ENCODE measurements at places on chromosomes 13 and 19.
A peak's percentile ranks its signal among the peaks of the same experiment; 100 is the strongest.

DNA sequence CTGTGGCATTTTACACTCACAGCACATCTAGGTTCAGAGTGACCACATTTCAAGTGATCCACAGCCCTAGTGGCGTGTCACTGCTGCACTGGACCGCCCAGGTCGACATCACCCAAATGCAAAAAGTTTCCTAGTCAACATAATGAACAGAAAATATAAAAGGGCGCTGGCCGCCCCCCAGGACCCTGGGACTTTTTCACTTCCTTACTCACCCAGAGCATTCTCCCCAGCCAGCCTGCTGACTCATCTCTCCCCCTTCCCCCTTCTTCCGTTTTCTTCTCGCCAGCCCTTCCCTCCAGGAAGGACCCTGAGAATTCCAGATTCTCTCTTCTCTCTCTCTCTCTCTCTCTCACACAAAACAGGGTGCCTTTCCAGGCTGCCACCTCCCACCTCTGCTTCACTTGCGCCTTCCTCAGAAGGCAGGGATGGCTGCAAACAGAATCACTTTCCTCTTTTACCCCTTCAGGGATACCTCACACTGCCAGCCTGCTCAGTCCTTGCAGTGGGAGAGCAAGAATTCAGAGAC, 21.0 kb upstream of the GRWD1 start:
- peak; percentile 67 for DNase-seq

DNA sequence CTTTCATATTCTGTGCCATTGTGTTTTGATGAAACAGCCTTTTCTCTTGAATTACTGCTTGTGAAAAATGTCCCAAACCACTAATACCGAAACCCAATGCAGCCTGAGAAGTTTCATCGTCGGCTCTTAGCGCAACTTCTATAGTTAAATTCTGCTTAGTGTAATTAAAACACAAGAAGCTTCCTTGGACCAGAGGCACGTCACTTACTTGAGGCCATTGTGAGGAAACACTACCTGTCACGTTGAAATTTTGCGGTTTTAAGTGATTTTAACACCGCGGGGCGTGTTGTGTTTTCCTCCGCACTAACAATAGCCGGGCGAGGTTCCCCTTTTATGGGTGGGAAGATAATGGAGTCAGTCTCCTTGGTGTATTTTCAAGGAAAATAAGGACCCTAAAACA, 70.9 kb downstream of the GGACT start:
- no peak for DNase-seq

DNA sequence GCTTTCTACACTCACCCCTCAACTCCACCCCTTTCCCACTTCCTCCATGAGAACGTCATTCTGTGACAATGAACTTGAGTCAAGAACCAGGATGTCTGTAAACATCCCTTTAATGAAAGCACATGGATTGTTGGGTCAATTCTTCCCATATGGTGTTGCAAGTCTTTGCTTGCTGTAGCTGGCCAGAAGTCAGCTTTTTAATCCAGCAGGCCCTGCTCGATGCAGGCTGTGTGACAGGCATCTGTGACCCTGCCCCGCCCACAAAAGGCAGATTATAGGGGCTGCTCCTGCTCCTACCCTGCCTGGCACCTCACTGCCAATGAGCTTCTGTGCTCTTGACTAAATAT, 78.0 kb downstream of the STARD13 start:
- no peak for DNase-seq

- peak; percentile 18 for DNase-seq
Measured at GRCh38 chr19:35404879-35405622, 34.2 kb downstream of the GPR42 start.

GRCh38 chr19:6632002-6632621, 37.8 kb downstream of the TNFSF14 start:
- DNase-seq: peak; percentile 75

DNA sequence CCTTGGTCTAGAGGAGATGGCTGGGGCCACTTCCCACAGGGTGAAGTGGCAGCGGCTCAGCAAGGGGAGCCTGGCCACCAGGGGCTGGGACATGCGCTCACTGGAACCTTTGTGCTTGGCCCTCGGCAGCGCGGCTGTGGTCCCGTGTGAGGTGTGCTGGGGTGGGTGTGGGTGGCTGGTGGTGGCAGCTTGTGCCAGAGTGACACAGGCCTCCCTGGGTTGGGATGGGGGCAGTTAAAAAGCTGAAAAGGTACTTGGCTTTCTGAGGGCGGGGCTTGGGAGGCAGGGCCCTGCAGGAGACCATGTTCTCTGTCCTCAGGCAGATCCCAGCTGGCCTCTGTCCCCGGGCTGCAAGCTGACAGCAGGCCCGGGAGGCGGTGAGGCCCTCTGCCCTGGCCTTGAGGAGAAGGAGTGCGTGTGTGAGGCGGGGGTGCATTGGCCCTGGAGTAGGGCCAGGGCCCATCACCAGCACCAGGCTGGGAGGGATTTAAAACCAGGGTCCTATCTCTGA, 17.3 kb downstream of the MPND start:
- DNase-seq: no peak

DNA sequence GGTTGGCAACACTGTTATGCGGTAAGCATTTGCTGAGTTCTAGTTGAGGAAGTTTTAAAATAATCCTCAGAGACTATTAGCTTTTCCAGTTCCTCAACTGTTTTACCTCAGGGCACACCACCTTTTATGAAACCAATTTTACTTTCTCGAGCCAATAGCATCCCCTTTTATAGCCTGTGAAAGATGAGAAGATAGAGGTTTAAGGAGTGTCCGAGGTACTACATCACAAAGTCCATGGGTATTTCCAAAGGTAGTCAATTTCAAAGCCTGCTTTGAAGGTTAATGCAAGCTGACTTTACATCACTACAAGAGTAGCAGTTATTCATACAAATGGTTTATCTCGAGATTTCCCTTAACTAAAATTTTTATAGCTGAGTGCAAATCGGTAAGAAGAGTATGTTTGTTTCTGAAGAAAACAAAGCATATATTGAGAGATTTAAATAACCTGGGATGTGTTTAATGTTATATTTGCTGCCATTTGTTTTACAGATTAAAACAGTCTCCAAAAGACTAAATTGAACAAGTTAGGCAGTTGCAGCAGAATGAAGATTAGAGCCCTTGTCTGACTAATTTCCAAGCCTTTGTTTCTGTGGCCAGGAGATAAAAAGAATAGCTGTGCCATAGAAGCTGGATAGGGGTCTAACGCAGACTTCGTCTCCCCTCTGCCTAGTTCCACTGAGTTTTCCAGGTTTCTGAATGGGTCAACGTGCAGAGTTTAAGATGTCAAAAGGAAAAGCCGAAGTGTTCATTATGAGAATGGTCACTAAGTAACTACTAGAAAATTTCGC, 74.7 kb upstream of the TRPC4 start:
- DNase-seq: no peak

DNA sequence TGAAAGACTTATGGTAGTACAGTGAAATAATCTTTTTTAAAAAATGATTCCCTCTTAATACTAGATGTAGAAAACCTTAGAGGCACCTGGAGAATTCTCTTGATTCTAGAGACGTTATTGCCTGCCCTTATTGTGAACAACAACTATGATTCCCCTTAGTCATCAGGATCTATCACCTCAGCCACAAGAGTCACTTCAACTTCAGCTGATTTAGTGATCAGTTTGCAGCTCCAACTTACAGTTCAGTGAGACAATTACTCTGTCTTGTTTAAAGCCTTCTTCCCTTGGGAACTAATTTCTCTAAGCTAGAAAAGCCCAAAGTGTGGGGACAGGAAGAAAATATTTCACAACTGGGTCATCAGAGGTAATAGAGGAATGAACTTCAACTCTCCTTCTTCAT, 254.3 kb upstream of the SLITRK1 start:
- no peak for DNase-seq

DNA sequence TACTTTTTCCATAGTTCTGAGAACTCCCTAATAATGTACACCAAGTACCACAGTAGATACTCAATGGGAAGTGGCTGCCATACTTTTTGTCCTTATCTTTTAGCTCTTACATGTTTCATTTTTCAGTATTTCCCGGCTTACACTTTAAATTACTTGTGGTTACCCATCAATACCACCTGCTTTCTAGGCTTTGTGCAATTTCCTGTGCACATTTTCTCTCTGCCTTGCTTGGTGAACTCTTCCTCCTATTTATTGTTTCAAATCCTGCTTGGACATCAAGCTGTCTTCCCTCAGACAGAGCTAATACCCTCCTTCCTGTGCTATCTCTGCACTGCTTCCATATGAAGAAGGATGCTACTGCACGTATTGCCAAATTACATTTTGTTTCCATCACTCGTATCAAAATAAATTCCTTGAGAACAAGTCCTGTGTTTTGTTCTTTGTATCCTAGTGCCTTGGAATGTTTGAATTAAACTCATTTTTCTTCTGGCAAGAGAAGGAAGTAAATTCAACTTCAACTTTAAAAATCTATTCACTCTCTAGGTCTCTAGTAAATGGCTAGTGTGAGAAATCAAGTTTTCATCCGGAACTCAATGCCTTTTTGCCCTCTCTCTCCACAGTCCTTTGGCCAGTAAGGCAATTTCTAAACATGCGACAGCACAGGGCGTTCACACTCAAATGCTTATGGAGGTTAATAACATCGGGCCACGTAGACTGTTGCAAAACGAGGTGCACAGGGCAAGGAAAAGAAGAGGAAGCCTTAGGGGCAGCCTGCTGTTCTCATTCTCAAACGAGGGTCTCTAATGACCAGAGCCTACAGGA, 5.6 kb downstream of the ZAR1L start:
- DNase-seq: no peak

DNA sequence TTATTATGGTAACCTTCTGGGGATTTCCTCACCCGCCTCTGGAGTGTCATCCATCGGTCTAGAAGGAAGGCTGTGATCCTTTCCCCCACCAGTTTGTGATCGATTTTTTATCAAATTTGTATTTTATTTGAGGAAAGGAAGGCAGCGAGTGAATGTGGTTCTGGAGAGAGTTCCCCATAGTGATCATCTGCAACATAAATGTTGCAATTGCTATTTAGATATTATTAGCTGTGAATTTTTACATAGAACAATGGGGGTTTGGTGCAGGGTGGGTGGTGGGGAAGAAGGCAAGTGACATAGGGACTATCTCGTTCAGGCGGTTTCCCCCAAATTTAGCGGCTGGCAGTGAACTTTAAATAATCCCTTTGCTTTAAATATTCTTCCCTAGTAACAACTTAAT, 1.2 kb downstream of the CDK8 start:
- DNase-seq: no peak

- no peak for DNase-seq
Measured at GRCh38 chr13:105996391-105997025, 539.0 kb downstream of the EFNB2 start.

All from Calu3 (cell line).